ENCODE measurements at places on chromosomes 4 and X.

DNA sequence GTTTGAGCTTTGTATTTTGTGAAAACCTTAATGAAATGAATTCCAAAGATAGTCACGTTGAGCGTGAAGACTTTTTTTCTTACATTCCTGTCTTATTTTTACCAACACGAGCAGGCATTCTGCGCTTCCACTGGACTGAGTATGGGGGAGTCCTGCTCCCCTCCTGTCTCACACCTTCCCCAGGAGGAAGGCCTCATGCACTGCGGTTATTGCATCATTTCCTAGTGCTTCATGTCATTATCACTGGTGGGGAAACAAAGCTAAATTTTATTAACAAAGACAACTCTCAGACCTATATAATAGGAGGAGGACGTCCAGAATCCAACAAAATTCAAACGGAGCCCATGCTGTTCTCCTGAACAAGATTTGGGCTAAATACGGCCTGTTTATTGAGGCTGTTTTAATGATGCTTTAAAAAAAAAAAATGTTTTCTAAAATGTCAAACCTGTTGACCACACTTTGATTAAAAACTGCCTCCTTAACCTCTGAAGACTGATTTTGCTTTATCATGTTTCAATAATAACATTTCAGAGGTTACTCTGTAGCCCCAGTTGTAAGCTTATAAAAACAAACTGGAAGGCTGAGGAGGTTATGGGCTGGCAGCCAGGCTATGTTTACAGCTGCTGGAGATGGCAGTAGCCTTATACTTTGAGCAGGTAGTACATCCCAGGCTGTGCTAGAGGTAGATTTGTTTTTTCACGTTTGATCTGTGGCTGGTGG, 118.0 kb downstream of the SOWAHB start:
- peaks cover 3% of the 10 kb centered on the region for H3K27me3 ChIP-seq
- no peaks in the 10 kb centered on the region for H3K4me1 ChIP-seq
- H3K27ac ChIP-seq, result no peak overlapping the region

- H3K4me3 ChIP-seq, result no peak overlapping the region
- no peaks in the 10 kb centered on the region for H3K36me3 ChIP-seq
- no peak for DNase-seq
- peaks cover 4% of the 10 kb centered on the region for H3K4me1 ChIP-seq
- peaks cover 6% of the 10 kb centered on the region for H3K27me3 ChIP-seq
- H3K27ac ChIP-seq, result no peak overlapping the region
Observed at GRCh38 chr4:10421344-10422055, 35.7 kb downstream of the ZNF518B start.

DNA sequence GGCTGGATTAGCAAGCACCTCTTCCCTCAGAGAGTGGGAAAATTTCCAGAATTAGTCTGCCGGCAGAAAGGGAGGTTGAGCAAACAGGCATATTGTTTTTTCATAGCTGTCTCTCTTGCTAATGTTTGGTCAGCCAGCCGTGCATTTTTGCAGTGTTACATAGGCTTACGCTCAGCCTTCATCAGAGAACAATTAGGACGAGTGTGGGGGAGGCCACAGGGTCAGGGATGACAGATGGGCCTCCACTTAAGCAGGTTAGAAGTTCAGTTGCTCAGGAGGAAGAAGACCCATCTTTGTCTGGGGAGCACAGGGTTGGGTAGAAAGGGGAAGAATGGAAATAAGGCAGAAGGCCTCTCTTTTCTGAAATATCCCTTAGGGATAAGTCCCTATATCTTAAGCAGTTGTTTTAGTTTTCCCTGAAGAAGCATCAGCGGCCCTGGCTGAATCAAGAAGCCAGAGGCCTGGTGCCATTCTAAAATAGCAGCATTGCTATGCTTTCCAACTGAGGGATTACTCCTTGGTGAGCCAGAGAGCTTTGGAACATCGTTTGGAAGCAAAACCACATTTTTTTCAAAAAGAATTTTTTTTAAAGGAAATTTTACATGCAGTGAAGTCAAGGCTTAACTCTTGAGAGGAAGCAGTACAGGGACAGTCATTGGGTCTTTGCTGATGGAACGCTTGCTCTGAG, 118.8 kb downstream of the SMIM20 start:
- peaks cover 2% of the 10 kb centered on the region for H3K27me3 ChIP-seq
- no peak for DNase-seq
- no peaks in the 10 kb centered on the region for H3K36me3 ChIP-seq
- H3K27ac ChIP-seq, result no peak overlapping the region
- H3K4me1 ChIP-seq, result no peaks in the 10 kb centered on the region

DNA sequence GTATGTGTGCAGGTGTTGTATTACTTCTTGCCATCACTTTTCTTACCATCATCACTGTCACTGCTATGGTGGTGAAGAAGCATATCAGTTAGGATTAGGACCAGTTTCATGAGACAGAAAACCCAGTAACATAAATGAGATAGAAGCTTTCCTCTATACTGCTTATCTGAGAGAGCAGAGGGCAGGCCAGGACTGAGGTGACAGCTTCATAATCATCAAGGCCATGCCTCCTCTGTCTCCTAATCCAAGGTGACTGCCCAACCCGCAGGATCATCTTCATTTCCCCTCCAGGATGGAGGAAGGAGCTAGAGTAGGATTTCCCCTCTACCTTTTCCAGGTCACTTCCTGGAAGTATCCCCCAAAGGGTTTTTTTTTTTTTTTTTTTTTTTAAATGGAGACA, 35.4 kb downstream of the TMEM131L start:
- H3K4me3 ChIP-seq, result no peak overlapping the region
- peaks cover 78% of the 10 kb centered on the region for H3K4me1 ChIP-seq
- no peak for DNase-seq
- H3K27me3 ChIP-seq, result no peaks in the 10 kb centered on the region
- H3K27ac ChIP-seq, result peak overlapping the region; percentile 53

- H3K36me3 ChIP-seq, result no peaks in the 10 kb centered on the region
- H3K4me3 ChIP-seq, result no peak overlapping the region
- no peaks in the 10 kb centered on the region for H3K27me3 ChIP-seq
Observed at GRCh38 chrX:151984328-151984727, 9.9 kb upstream of the GABRE start.

DNA sequence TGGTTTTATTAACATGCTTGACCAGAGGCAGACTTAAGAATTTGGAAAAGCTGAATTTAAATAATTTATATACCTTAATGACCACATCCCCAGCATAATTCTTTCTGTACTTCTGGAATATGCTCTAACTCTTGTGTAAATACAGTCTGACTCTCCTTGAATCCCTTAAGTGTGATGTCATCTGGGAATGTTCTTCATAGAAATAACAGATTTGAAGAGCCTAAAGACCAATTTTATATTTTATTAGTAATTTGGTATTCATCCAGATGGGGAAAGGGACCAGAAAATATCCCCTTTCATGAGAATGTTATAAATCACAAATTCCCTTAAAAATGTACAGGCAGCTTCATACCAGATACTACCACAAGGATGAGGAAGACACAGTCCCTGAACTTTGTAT, 58.3 kb downstream of the KCNIP4 start:
- peaks cover 2% of the 10 kb centered on the region for H3K27me3 ChIP-seq
- no peak for DNase-seq
- no peak overlapping the region for H3K4me3 ChIP-seq
- H3K4me1 ChIP-seq, result no peaks in the 10 kb centered on the region

GRCh38 chr4:24266951-24267722, 317.2 kb downstream of the DHX15 start:
- no peaks in the 10 kb centered on the region for H3K4me1 ChIP-seq
- H3K27me3 ChIP-seq, result no peaks in the 10 kb centered on the region
- no peak for DNase-seq

GRCh38 chrX:26722666-26723428, 506.9 kb downstream of the MAGEB5 start:
- no peaks in the 10 kb centered on the region for H3K36me3 ChIP-seq
- no peak overlapping the region for H3K4me3 ChIP-seq
- no peak for DNase-seq
- no peaks in the 10 kb centered on the region for H3K27me3 ChIP-seq
- H3K27ac ChIP-seq, result no peak overlapping the region

DNA sequence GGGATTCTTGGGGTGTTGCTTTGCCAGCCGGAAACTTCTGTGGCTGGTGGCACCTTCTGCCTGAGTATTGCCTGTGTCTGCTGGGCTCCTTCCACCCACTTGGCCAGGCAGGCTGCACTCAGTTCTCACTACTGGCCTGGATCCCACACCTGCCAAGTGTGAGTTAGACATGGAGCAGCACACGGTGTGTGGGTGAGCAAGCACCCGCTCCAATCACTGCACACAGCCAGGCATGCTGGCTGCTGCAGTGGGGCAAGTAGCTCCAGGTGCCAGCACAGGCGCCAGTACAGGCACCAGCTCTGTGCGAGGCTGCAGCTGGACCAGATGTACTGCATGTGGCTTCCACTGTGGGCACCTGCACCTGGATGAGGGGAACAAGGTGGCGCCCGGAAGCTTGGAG, 23.9 kb downstream of the DCUN1D4 start:
- no peak for DNase-seq
- peaks cover 6% of the 10 kb centered on the region for H3K4me1 ChIP-seq
- peaks cover 18% of the 10 kb centered on the region for H3K36me3 ChIP-seq

DNA sequence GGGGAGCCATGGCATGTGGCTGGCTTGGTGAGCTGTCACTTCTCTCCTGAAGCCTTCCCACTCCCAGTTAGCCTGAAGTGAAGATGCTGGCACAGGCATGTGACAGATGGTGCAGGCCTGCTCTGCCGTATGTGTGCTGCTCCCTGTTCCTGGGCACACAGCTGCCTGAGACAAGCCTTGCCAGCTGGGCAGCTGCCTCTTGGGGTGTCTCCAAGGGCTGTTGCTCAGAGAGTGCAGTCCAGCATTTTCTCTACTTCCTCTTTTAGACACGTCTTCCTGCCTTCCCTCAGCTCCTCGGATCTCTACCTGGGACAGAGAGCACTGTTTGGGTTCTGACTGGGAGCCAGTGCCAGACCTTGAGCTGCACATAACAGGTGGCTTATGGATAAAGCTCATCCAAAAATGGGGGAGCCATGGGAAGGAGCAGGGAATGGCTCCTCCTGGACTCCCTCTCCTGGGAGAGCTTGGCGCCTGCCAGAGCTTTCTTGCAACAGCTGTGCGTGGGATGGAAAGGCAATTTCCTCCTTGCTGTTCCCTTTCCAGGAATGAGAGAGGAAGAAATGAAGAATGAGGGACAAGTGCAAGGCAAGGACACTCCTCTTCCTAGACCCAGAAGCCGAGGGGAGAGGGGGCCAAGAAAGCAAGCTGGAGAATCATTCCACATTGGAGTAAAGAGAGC, 132.9 kb downstream of the MSL3 start:
- H3K36me3 ChIP-seq, result no peaks in the 10 kb centered on the region
- peaks cover 10% of the 10 kb centered on the region for H3K27me3 ChIP-seq

GRCh38 chr4:48329976-48330375, 11.4 kb upstream of the SLAIN2 start:
- peaks cover 11% of the 10 kb centered on the region for H3K27me3 ChIP-seq
- no peak overlapping the region for H3K4me3 ChIP-seq
- H3K27ac ChIP-seq, result no peak overlapping the region
- no peak for DNase-seq
- no peaks in the 10 kb centered on the region for H3K4me1 ChIP-seq

DNA sequence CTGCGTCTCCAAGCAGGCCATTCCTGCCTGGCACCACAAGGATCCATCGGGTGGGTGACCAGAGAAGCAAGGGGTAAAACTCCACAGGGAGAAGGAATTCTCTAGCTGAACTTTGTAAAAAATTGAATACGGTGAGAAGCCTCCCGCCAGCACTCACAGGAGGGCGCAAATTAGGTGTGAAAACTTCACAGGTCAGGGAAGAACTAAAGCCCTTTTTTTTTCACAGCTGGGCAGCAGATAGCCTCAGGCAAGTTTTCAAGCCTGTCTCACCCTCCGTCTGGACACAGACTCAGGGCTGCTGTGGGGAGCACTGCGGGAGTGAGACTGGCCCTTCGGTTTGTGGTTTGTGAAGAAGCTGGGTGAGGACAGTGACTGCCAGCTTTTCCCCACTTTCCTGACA, 224.1 kb upstream of the FGF16 start:
- H3K4me3 ChIP-seq, result no peak overlapping the region
- H3K4me1 ChIP-seq, result no peaks in the 10 kb centered on the region
- no peaks in the 10 kb centered on the region for H3K36me3 ChIP-seq
- peaks cover 20% of the 10 kb centered on the region for H3K27me3 ChIP-seq

DNA sequence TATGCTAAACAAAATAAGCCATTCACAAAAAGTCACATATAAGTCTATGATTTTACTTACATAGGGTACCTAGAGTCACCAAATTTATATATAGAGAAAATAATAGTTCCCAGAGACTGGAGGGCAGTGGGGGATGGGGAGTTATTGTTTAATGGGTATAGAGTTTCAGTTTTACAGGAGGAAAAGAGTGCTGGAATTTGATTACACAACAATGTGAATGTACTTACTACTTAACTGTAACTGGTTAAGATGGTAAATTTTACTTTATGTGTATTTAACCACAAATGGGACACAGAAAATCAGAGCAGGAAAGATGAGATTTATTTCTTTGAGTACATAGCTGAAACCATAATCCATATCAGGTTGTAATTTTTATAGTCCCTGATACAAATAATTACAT, 144.4 kb downstream of the TMA16 start:
- no peak for DNase-seq
- no peak overlapping the region for H3K27ac ChIP-seq
- H3K4me1 ChIP-seq, result no peaks in the 10 kb centered on the region
- H3K36me3 ChIP-seq, result no peaks in the 10 kb centered on the region
- no peak overlapping the region for H3K4me3 ChIP-seq

- H3K36me3 ChIP-seq, result no peaks in the 10 kb centered on the region
- H3K27ac ChIP-seq, result no peak within 1 kb of the TSS
- H3K4me3 ChIP-seq, result no peak within 1 kb of the TSS
- no peaks in the 10 kb centered on the region for H3K4me1 ChIP-seq
- peaks cover 4% of the 10 kb centered on the region for H3K27me3 ChIP-seq
Observed at GRCh38 chrX:11665168-11666111, at the start of gene ARHGAP6. ARHGAP6 (minus strand) TSS chrX:11665920; CDS start chrX:11664828, 1,092 bp downstream.

- H3K36me3 ChIP-seq, result no peaks in the 10 kb centered on the region
- no peak overlapping the region for H3K27ac ChIP-seq
- H3K4me3 ChIP-seq, result no peak overlapping the region
- DNase-seq, result no peak
Observed at GRCh38 chrX:10052906-10053625, 85.9 kb downstream of the CLDN34 start.

GRCh38 chr4:142414366-142414990, 431.6 kb downstream of the INPP4B start:
- no peak overlapping the region for H3K4me3 ChIP-seq
- H3K36me3 ChIP-seq, result no peaks in the 10 kb centered on the region
- H3K4me1 ChIP-seq, result no peaks in the 10 kb centered on the region
- no peak overlapping the region for H3K27ac ChIP-seq
- no peaks in the 10 kb centered on the region for H3K27me3 ChIP-seq
- DNase-seq, result no peak

- H3K4me3 ChIP-seq, result no peak overlapping the region
- no peaks in the 10 kb centered on the region for H3K4me1 ChIP-seq
- no peak for DNase-seq
- no peak overlapping the region for H3K27ac ChIP-seq
Observed at GRCh38 chrX:6614506-6614905, 79.6 kb upstream of the VCX3A start.

GRCh38 chr4:157204634-157205244, 15.8 kb upstream of the GRIA2 start:
- DNase-seq, result no peak
- H3K27ac ChIP-seq, result no peak overlapping the region
- H3K4me3 ChIP-seq, result no peak overlapping the region
- no peaks in the 10 kb centered on the region for H3K36me3 ChIP-seq
- H3K27me3 ChIP-seq, result peaks cover 1% of the 10 kb centered on the region

- peaks cover 2% of the 10 kb centered on the region for H3K27me3 ChIP-seq
- no peak overlapping the region for H3K27ac ChIP-seq
- H3K36me3 ChIP-seq, result no peaks in the 10 kb centered on the region
- DNase-seq, result no peak
Observed at GRCh38 chr4:120017939-120018692, 48.5 kb downstream of the MAD2L1 start.

- DNase-seq, result no peak
- no peaks in the 10 kb centered on the region for H3K27me3 ChIP-seq
- no peak overlapping the region for H3K4me3 ChIP-seq
- no peak overlapping the region for H3K27ac ChIP-seq
- H3K36me3 ChIP-seq, result peaks cover 4% of the 10 kb centered on the region
Observed at GRCh38 chr4:45331802-45332201, 605.4 kb upstream of the GNPDA2 start.

Data from immature natural killer cell (primary cell).